ENCODE measurements at places on chromosomes 12 and 14. TPM values are rescaled to one million over a fixed set of nuclear protein-coding genes. Genes with fewer than 3 reads are reported as not detected.

The POTEG gene
- not detected for total RNA-seq

- DNase-seq, result no peak
Observed at GRCh38 chr12:93145086-93145485, 216.0 kb upstream of the EEA1 start.

GRCh38 chr12:8712572-8712971, 14.8 kb downstream of the RIMKLB start:
- DNase-seq, result no peak

- peak; percentile 69 for DNase-seq
Observed at GRCh38 chr14:34665785-34666435, 36.0 kb upstream of the SNX6 start.

DNA sequence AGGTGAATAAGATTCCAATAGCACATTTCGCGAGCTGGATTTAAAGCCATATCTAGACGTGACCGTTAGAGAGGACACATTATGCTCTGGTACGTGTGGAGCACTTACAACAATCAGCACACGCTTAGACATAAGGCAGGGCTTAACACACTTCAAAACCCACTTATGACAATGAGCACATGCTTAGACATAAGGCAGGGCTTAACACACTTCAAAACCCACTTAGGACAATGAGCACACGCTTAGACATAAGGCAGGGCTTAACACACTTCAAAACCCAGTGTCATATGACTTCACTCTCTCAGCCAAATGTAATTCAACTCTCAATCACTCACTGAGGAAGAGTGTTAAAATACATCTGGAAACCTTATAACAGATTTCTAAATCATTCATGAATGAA, 11.2 kb upstream of the PLD4 start:
- DNase-seq, result no peak

The GPR135 gene
- total RNA-seq, result 7.7 TPM

- no peak for DNase-seq
Observed at GRCh38 chr12:32298917-32299316, 100.4 kb upstream of the FGD4 start.

DNA sequence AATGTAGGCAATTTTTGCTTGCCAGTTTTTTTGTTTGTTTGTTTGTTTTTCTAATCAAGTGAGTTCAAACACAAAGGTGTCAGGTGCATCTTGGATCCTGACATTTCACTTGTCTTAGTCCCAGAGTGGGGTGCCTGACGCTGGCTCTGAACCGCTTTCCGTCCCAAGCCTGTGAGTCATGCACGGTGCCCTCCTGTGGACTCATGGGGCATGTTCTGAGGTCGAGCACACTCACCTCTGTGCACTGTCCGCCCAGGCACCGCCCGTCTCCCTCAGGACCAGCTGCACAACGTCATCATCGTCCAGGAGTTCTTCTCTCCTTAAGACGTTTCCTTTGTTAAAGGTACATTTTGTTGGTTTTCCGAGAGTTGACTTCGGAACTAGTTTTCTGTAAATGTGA, 98.2 kb downstream of the GLT1D1 start:
- DNase-seq, result no peak

DNA sequence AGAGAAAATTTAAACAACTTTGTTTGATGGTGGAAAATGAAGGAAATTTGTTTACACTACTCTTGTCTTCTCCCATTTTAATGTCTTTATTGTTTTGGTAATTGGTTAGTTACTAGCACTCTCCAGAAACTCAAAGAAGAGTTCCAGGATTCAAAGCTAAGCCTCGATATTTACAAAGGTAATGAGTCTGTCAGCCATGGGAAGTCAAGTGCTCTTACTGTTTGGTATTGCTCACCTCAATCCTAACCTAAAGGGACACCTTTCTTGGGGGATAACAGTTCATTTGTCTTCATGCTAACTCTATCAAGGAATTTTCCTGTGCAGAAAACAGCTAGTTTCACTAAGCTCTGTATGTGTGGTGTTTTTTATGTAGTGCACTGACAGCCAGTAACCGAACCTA, 222.9 kb upstream of the LMO3 start:
- DNase-seq, result no peak

The POTEM gene
- total RNA-seq, result not detected

DNA sequence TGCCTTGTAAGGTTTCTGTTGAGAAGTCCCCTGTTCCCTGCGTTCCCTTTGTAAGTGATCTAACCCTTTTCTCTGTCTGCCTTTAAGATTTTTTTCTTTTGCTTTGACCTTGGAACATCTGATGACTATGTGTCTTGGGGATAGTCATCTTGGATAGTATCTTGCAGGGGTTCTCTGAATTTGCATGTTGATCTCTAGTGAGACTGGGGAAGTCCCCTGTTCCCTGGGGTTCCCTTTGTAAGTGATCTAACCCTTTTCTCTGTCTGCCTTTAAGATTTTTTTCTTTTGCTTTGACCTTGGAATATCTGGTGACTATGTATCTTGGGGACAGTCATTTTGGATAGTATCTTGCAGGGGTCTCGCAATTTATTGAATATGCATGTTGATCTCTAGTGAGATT, 38.2 kb upstream of the TMX1 start:
- DNase-seq, result no peak

GRCh38 chr12:1611803-1612572, 17.0 kb upstream of the WNT5B start:
- no peak for DNase-seq

The PRR4 gene
- total RNA-seq, result 7.7 TPM

GRCh38 chr12:98743362-98743953, 98.4 kb downstream of the APAF1 start:
- DNase-seq, result peak; percentile 39

The KRT75 gene
- total RNA-seq, result not detected

GRCh38 chr12:52323001-52323400, 1.8 kb upstream of the KRT83 start:
- no peak for DNase-seq

The ARPC3 gene
- total RNA-seq, result 245 TPM

The USP44 gene
- total RNA-seq, result not detected

GRCh38 chr12:78406828-78407227, 457.7 kb upstream of the SYT1 start:
- no peak for DNase-seq

All from MCF 10A (cell line).